Pons (tissue), 1 donor: ENCODE measurements at places on chromosomes 3 and 15.
A peak's percentile ranks its signal among the peaks of the same experiment; 100 is the strongest.

- DNase-seq: no peak
These were observed 657.5 kb upstream of the NECTIN3 start for GRCh38 chr3:110413807-110414748.

GRCh38 chr3:130894130-130894985, 474 bp downstream of the ATP2C1 start:
- DNase-seq: peak; percentile 73

GRCh38 chr3:127565711-127566110, 24.8 kb downstream of the TPRA1 start:
- no peak for DNase-seq

DNA sequence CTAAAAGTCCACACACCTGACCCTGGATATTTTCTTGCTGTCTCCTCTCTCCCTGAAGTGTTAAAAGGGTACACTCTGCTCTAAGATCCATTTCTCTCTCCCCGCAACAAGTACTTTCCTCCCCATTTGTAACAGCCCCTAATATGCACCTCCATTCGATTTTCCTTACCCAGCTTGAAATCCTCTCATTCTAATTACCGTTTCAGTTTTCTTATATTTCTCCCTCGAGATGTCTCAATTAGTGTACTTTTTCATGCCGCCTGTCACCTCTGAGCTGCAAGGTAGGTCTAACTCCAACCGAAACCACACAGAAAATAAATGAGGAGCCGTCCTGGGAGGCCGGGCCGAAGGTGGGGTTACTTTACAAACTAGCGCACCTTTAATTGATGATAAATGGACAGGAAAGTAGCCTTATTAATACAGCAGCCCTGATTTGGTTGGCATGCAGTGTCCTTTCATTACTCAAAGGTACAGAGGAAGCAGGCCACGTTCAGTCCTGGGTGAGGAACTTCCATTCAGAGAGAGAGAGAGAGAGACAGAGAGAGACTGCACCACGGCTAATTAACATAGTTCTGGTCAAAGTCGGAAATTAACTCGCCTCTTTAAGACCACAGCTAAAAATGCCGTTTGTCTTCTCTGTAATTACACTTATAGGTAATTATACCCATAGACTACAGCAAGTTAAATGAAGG, 319.9 kb downstream of the ARRDC4 start:
- DNase-seq: no peak

GRCh38 chr15:50653156-50653743, 33.3 kb downstream of the TRPM7 start:
- DNase-seq: no peak

GRCh38 chr3:71163198-71163918, 420.2 kb downstream of the FOXP1 start:
- DNase-seq: no peak

GRCh38 chr3:19012846-19013245, 135.5 kb upstream of the KCNH8 start:
- no peak for DNase-seq

- no peak for DNase-seq
These were observed 12.0 kb downstream of the RPL32 start for GRCh38 chr3:12829404-12829803.

DNA sequence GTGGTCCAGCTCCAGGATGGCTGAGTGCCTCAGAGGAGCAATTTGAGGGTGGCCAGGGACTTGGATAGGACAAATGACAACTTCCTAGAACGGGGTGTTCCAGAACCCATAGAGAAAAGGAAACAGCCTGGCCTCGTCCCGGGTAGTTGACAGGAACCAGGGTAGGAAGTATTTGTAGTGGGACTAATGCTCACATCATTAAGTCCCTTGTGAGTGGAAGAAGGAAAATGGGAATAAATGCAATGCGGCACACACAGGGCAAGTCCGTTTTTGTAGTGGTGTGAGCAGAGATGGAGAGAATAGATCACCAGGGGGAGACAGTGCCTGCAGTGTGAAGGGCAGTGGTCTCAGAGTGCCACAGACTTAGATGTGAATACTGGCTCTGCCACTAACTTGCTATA, 19.6 kb downstream of the TIMP4 start:
- DNase-seq: no peak

DNA sequence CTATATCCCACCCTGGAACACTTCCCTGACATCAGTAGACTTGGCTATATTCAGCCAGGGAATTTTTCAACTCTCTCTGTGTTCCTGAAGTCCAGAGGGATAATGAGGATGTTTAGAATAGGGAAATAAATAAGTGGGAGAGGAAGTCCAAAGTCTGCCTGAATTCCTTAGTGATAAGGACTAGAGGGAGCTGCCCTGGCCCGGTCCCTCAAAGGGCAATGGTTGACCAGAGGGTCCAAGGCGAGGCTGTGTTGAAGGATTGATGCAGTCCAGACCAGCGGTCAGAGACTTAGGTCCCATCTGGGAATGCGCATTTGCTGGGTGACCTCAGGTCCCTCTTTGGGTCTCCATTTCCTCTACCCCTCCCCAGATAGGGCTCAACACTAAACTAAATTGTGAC, 7.9 kb downstream of the VIPR1 start:
- no peak for DNase-seq

GRCh38 chr15:77821188-77821958, 188.7 kb upstream of the LINGO1 start:
- peak; percentile 75 for DNase-seq

GRCh38 chr3:42300013-42300412, 34.0 kb upstream of the CCK start:
- DNase-seq: no peak
